Stimulated activated CD4-positive, alpha-beta T cell treated with anti-CD3 and anti-CD28 coated beads, Interleukin-4, amount 100 ng/mL, for 24 hours (primary cell): ENCODE measurements at places on chromosomes 3 and 15.

DNA sequence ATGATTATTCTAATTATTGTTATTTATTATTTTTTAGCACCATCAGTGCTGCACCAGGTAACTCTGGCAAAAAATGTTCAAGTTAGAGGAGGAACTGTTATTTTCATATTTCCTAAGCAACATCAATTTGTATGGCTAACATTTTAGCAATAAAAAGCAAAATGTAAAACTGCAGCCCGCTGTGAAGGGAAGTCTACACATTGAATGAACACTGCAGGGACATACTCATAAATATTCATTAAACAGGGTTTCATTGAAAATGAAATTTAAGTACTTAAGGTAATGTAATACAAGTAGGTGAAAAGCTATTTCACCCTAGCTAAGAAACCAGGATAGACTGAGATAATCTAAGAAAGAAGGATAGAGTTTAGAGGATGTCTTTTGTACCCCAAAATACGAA is 532.7 kb downstream of the NLGN1 start:
- no peak for DNase-seq

DNA sequence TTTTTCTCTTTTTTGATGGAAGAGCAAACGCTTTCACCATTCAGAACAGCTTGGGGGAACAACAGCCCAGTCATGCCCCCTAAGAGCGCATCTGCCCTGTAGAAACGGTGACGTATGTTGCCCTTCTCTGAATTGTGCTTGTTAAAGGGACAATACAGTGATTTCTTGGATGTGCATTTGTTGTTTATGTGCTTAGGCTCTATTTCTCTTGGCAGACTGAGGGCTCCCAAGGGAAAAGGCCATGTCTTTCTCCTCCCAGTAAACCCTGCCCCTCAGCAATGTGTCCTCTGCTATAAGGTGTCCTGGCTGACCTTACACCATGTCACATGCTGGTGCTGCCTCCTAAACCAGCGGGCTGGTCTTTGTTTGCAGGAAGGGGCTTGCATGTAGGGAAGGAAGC is 346.1 kb downstream of the EPHB1 start:
- no peak for DNase-seq

- no peak for DNase-seq
Measured at GRCh38 chr3:123299581-123299980, 97.8 kb downstream of the SEC22A start.

DNA sequence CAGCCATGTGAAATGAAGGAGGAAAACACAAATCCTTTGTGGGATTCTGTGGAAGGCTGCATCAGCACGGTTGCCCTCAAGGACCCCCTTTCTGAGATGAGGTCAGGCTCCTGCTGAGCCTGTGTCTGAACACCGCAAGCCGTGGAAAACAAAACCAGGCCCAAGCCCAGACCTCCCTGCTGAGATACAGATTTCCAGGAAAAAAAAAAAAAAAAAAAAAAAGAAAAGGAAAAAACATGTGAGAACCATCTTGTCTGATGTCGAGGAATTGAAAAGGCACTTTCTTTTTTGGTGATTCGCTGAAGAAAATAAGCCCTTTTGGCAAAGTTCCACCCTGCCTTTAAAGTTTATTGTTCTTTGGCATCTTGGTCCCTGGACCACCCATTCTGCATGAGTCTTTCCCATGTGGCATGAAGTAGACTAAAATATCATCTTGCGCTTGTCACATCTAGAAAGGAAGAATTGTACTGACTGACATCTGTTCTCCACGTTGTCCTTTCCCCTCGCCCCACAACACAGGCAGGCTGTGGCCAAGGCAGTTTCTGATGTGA is 117.6 kb downstream of the CHST2 start:
- DNase-seq = no peak

DNA sequence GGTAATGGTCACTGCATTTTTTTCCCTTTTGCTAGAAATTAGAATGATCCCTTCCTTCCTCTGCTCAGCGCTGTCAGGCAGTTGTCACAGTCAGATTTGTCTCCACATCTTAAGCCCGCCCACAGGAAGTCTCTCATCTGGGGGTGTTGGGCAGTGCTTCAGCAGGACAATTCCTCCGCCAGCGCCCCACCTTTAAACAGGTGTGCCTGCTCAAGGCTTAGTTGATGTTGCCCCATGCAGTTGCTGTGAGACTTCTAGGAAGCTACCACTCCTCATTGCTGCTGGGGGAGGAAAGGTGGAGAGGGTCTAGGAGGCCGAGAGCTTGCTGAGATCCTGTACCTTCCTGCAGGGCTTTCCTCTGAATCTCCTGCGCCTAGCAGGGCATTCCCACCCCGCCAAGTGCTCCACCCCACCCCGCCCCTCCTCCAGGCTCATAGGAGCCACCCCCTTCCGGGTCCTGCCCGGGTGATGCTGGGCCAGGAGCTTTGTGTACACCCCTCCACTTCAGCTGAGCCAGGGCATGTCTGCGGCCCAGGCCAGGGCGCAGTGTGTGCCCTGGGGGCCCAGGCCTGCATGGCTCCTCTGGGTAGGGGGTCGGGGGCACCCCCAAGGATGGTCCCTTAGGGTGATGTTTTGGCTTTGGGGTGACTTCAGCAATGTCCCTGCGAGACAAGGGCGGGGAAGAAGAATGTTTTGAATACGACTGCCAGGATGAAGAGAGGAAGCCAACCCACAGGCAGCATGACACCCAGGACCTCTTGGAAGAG is 68.7 kb downstream of the TRAK1 start:
- peak; percentile 6 for DNase-seq

DNA sequence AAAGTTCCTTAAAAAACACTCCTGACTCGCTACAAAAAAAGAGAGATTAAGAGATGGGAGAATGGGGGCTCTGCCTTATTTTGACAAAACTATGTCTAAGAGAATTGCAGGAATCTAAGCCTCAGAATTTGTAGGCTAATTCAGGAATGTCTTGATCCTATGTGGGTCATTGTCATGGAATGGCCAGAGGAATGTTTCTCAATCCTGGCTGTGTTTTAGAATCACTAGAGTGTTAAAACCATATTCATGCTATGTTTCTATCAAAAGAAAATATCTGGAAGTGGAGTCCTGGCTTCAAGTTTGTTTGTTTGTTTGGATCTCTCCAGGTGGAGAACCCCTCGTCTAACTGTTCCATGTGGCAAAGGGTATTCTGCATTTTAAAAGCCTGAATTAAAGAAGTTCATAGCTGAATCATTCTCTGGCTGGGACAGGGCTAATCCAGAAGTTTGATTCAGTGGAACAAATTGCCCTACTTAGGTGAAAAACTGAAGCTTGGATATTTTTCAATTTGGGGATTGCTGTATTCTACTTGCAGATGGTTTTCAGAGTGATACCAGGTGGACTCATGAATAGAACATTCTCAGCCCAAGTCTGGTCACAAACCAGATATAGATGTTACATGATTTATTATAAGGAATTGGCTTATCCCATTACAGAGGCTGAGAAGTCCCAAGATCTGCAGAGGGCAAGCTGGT is 28.2 kb downstream of the GJD2 start:
- no peak for DNase-seq

GRCh38 chr15:101322016-101322695 is 27.1 kb upstream of the SNRPA1 start:
- no peak for DNase-seq

- DNase-seq = no peak
Measured at GRCh38 chr3:178465260-178466180, 70.7 kb upstream of the KCNMB2 start.

- DNase-seq = no peak
Measured at GRCh38 chr3:10725067-10725466, 91.0 kb upstream of the SLC6A11 start.

GRCh38 chr15:27134481-27134880 is 163.5 kb downstream of the GABRG3 start:
- no peak for DNase-seq

GRCh38 chr3:44318891-44319311 is 19.7 kb upstream of the TCAIM start:
- DNase-seq = no peak

DNA sequence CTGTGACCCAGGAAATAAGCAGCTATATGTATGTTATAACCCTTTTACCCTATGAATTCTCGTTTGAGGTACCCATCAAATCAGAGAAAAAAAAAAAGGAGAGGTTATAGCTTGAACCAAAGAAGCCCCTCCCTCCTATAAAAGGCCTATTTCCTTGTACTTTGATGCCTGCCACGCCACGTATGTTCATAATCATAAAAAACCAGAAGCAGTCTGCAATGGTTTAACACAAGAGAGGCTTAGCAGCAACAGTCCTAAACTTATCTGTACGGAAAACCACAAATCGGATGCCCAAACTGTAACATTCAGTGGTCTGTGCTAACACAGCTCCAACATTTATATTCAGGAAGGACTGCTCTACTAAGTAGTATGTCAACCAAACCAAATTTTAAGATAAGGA is 21.2 kb downstream of the CCR8 start:
- DNase-seq = no peak

- peak; percentile 76 for DNase-seq
Measured at GRCh38 chr15:70299931-70300869, 202.5 kb upstream of the TLE3 start.

GRCh38 chr3:170638988-170639387 is 53.1 kb upstream of the SLC7A14 start:
- no peak for DNase-seq

- no peak for DNase-seq
Measured at GRCh38 chr3:122795674-122796195, 866 bp downstream of the SLC49A4 start.

DNA sequence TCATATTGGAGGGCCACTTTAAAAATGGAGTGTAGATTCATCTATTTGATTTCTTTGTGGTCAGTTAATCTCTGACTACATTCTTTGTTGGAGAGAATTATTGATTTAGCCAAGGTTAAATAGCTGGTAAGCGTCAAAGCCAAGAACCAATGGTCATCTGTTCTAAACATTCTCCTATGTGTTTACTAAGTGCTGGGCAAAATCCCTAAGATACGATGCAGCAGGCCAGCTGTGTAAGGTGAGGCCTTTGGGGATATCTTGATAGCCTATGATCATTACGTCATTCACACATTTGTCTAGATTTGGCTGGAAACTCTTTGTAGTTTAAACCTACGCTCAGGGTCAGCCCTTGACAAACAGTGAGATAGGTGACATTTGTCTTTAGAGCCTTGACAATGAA is 236.2 kb downstream of the NR1D2 start:
- DNase-seq = no peak

- DNase-seq = no peak
Measured at GRCh38 chr3:75631541-75631940, 32.6 kb upstream of the FRG2C start.
